Motor neuron (in vitro differentiated cells): ENCODE measurements at places on chromosomes 12 and 14. TPM values are rescaled to one million over a fixed set of nuclear protein-coding genes. Genes with fewer than 3 reads are reported as not detected.
A peak's percentile ranks its signal among the peaks of the same experiment; 100 is the strongest.

GRCh38 chr12:93844164-93844784 lies 167.1 kb downstream of the CRADD start:
- no peak for ATAC-seq

FITM1 gene
- total RNA-seq = 0.97 and 2.2 TPM in 2 replicates

EPYC gene
- not detected in 2 replicates for total RNA-seq

GRCh38 chr14:74608959-74609611 lies 3.0 kb downstream of the LTBP2 start:
- ATAC-seq = peak; percentile 42

DNA sequence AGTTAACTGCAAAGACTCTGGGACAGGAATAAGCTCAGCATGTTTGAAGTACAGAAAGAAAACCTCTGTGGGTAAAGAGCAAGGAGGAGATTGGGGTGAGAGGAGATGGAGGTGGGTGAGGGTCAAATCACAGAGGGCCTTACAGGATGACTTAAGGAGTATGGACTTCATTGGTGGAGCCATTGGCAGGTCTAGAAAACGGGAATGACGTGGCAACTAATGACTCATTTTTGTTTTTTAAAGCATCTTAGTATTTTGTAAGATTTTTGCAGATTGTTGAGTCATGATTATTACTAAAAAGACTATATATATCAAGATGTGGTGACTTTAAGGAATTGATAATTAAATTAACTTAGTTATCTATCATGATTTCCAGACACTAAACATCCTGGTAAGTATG lies 18.5 kb downstream of the UTP20 start:
- no peak for ATAC-seq

JPH4 gene
- total RNA-seq = 21.1 and 21.5 TPM in 2 replicates

DNAJC22 gene
- 7.6 and 8.8 TPM in 2 replicates for total RNA-seq

- ATAC-seq = peak; percentile 6
Observed at GRCh38 chr12:120529641-120530417, 871 bp upstream of the COQ5 start.

- ATAC-seq = no peak
Observed at GRCh38 chr14:103138301-103139131, 15.3 kb downstream of the TNFAIP2 start.

GRCh38 chr12:124764451-124764850 lies 99.2 kb downstream of the SCARB1 start:
- ATAC-seq = no peak

- peak; percentile 24 for ATAC-seq
Observed at GRCh38 chr12:69052613-69053408, 119.8 kb upstream of the CPM start.

GRCh38 chr12:124248941-124249825 lies 45.7 kb upstream of the RFLNA start:
- ATAC-seq = no peak
